ENCODE measurements at places on chromosomes 1 and 21.

- DNase-seq = no peak
Observed at GRCh38 chr1:111505641-111506119, 2.2 kb upstream of the ADORA3 start.

DNA sequence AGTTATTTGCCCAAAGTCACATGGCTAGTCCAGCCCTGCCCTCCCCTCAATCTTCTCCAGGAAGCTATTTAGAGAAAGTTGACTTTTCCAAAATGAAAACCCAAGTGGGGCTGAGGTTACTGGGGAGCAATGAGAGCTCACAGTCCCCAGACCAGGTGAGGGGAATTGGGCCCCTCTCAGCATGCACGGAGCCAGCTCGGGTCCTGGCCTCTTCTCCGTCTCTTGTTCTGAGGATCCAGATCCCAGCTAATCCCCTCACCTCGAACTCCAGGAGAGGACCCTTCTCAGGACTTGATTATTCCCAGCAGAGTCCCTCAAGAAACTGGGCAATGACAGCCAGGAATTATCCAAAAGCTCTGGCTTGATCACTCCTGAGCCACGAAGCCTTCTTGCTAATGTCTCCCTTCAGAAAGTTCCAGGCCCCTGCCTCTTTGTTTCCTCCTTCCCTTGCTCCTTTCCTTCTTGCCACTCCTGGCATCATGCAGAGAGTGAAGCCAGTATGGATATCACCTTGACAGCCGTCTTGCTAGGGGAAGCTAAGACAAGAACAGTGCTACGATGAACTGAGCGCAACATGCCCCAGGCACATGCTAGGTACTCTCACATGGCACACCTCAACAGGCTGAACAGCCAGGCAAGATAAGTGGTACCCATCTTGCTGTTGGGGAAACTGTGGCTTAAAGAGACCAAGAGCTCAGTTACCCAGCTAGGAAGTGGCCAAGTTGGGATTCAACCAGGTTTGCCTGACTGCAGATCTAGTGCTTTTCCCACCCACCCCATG lies 51.9 kb downstream of the KLHDC7A start:
- no peak for DNase-seq

DNA sequence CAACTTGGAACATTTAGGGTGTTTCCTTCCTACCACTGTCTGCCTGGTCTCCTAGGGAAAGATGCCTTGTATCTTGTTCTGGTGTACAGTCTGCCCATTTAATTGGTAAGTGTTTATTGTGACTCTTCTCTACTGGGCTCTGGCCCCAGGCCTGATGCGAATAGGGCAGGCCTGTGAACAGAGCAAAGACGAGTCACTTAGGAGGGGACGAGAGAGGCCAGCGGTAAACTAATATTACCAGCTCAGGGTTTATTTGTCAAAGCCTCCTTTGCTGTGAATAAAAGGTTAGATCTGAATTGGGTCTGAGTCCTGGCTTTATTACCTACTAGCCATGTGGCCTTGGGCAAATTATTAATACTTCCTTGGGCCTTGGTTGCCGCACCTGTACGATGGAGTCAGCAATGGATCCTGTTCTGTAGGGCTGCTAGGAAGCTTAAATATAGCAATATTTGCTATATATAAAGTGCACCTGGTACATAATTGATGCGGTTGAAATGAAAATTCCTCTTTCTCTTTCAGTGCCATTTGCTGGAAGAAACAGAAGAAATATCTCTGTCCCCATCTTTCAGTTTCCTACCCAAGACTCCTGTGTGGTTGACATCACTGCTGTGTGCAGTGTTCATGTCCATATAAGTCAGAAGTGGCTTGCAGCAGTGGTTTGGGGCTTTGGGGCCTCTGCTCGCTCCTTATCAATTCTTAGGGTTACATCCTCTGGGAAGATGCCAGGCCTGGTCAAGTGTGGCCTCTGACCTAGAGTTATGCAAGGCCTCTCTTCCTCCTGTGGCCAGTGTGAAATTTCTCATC lies 32.4 kb downstream of the MAPKAPK2 start:
- DNase-seq = no peak

DNA sequence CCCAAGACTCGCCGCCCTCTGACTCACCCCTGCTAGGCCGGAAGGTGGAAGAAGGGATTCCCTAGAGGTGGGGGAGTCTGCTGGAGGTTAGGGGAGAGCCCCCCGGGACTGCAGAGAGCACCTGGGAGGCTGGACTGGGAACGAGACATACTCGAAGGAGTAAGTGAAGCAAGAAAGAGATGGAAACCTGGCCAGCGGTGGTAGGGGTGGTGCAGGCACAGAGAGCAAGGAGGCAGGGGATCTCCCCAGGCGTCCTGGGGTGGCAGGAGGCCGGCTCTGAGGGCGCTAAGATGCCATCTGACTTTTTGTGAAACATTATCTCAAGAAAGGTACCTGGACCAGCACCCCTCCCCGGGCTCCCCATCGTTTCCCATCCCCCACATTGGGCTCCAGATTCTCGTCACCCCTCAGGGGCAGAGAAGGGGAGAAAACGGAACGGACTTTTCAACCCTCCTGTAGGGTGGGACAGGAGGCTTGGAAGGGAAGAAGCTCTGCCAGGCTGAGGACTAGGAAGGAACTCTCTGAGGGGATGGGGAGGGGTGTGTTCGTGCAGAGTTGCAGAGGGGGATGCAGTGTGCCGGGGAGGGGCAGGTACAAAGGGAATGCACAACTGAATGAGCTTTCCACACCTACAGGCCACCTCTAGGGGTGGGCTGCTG lies 708 bp downstream of the CHRNB2 start:
- DNase-seq = no peak

GRCh38 chr1:150362721-150363425 lies 1.1 kb upstream of the RPRD2 start:
- DNase-seq = no peak
